Choroid plexus epithelial cell (primary cell): ENCODE measurements at places on chromosomes 2 and 18.
A peak's percentile ranks its signal among the peaks of the same experiment; 100 is the strongest.

DNA sequence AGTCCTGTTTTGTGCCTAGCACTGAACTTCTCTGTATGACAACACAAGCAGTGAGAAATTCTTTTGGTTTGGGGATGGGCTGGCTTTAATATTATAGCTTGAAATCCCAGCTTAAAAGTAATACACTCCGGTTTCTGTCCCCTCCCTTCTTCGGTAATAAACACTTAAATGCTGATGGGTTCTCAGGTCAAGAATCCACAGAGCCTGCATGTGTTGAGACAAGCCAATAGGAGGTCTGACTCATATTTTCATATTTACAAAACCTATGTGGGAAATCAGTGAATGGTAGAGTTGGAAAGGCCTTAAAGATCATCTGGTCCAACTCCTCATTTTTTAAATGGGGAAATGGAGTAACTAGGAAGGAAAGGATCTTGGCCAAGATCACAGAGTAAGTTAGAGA lies 47.5 kb downstream of the VSNL1 start:
- DNase-seq, result peak; percentile 45

- DNase-seq, result no peak
Measured at GRCh38 chr2:61714210-61714609, 139.7 kb downstream of the FAM161A start.

GRCh38 chr18:32326450-32327308 lies 136.8 kb downstream of the MEP1B start:
- peak; percentile 53 for DNase-seq

- no peak for DNase-seq
Measured at GRCh38 chr18:74982946-74983635, 225.8 kb downstream of the PTGR3 start.

DNA sequence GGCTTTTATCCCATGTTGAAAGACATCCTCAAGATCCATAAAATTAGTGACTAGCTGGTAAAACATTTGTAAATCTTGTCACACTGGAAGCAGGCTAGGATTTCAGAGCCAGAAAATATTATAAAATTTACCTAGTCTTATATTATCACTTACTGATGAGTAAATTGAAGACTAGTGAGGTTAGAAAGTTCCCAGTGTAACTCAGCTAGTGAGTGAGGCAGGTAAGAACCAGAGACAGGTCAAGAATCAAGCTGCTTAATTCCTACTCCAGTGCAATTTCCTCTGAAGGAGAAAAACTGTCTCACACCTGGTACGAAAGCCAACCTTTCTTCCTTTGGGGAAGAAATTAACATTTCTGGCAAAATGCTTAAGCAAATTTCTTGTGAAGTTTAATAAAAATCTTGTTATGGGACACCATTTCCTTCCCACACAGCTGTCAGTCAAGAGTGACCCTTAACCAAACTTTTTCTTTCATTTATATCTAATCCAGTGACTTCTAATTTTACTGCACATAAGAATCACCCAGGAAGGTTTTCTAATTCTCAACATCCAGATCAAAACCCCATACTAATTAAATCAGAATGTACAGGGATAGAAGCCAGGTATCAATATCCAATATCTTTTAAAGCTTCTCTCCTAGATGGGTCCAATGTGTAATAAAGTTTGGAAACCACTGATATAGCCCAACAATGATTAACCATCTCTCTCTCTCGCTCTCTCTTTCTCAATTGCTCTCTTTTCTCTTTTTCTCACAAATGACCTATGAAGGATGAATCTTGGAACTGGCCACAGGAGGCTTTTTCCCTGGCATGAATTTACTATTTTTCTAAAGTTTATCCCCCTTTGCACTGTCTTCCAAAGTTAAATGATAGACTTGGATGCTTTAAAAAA lies 264.3 kb upstream of the SLC39A10 start:
- no peak for DNase-seq

DNA sequence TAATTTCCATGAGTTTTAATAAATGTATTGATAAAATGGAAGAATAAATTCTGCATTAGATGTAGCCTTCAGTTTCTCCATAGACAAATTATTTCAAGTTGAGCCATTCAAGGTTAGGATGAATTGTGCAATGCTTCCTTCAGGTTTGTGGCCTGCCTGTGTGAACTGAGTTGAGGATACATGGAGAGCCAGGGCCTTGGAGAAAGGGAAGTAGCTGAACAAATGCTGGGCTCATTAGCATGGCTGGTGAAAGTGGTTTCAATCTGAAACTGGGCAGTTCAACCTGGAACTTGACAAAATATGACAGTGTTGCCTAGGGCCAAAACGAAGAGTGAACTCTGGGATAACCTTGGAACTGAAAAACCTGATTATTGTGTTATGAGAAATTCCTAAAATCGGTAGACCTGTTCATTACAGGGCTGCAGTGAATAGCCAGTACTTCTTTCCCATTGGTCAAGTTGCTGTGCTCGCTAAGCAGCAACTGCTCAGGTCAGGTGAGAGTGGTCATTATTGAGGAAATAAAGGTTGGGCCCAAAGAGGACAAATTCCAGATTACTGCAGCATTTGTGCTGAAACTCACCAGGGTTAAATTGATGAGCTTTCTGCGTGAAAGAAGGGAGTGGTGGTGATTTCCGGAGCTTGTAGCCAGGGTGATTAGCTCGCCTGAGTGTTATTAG lies 12.7 kb downstream of the INPP1 start:
- DNase-seq, result no peak

GRCh38 chr2:75287624-75288316 lies 88.5 kb upstream of the TACR1 start:
- no peak for DNase-seq

DNA sequence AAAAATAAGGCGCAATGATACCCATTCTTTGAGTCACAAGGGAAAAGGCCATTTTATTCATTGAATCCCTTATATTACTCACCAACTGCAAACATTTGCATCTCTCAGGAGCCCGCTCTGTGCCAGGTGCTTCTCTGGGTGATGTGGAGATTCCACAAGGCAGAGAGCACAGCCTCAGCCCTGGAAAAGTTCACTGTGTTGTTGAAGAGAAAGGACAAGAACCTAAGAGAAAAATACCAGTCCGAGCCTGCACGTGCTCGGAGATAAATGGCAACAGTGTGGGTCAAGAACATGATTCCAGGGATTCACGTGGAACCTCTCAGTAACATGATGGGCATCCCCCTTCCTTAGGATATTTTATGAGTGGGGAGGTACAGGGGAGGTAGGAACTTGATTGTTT lies 11.8 kb downstream of the GNAL start:
- no peak for DNase-seq

- DNase-seq, result no peak
Measured at GRCh38 chr2:37641582-37642171, 29.8 kb downstream of the CDC42EP3 start.

GRCh38 chr2:134282629-134283400 lies 28.9 kb downstream of the MGAT5 start:
- DNase-seq, result no peak

GRCh38 chr2:28338046-28338817 lies 54.4 kb upstream of the FOSL2 start:
- peak; percentile 94 for DNase-seq

DNA sequence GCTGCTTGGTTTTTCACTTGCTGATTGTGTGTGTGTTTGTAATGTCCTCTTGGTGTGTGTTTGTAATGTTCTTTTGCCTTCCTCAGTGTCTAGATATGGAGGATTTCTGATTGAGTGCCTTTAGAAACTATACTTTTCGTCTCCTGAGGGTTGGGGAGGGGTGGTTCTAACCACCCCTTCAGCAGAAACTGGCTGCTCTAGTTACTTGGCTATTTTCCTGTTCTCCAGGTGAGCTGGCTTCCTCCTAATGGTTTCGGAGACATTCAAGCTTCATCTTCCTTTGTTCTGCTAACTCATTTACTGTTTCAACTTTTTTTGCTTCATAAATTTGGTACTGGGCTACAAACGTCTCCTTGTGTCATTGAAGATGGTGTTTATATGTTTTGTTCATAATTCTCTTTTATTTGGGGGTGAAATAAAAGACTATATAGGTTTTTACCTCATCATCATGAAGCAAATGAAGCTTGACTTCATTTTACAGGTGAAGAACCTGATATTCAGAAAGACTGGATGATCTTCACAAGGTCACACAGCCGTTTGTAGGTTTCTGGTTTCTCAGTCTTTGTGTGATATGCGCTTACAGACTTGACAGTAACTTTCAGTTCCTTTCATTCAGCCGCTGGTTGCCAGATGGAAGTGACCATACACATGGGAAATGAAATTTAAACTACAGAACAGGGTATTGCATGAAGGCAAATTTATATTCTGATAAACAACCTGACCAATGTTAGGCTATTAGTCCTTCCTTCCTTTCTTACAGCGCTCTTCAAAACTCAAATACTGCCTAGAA lies 238.5 kb downstream of the GALR1 start:
- DNase-seq, result no peak

GRCh38 chr2:47905386-47906156 lies 727 bp downstream of the FBXO11 start:
- DNase-seq, result peak; percentile 59

DNA sequence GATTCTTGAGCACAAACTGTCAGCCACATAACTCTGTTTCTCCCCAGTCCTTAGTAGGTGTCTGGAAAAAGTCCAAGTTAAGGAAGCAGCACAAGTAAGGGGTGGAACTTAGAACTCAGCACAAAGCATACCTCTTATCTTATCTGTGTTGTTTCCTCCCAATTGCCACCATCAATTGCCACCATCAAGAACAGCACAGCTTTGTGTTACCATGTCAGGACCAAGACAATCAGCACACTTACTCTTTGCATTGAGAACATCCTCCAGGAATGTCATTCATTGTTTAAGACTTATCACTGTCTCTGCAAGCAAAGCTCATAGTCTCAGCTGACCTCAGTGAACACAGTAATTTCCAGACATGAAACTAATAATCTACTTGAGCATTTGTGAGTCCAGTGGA lies 212.7 kb upstream of the FSHR start:
- DNase-seq, result no peak

DNA sequence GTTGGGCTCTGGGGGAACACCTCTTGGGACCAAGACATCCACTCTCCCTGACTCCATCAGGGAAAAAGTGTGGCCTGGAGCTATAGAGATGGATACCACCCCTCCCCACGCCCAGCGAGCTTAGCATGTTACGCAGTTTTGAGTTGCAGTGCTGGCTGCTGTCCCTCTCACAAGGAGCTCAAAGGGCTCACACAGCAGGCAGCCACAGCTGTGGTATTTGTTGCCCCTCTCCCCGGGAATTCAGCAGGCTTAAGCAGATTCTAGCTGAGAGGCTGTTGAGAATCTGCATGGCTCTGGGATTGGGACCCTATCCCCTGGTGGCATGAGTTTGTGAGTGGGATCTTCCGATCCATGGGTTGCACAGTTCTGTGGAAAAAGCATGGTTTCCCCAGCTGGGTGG lies 673.1 kb upstream of the FSHR start:
- no peak for DNase-seq

DNA sequence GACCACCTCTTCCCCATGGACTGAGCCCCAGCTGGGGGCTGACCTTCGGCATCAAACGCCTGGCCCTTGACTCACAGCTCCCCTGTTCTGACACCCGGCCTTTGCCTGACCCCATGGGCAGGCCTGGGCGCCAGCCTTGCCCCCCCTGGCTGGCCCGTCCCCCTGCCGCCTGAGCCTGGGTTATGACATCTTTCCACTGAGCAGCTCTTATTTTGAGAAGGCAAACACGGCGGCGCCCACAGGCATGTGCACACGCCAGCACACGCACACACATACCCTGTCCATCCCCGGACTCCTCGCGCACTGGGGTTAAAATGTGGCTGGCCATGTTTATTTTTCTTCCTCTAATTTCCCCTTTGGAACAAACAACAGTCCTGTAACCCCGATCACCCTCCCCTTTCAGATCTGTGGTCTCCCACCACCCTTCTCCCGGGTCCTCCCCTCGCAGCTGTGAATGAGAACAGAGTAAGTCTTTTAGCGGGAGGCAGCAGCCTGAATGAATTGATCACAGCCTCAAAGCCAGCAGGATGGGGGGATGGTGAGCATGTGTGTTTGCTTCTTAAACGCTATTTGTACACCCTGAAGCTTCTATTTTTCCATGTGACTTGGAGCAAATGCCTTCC lies 11.8 kb upstream of the ATOH8 start:
- peak; percentile 96 for DNase-seq

DNA sequence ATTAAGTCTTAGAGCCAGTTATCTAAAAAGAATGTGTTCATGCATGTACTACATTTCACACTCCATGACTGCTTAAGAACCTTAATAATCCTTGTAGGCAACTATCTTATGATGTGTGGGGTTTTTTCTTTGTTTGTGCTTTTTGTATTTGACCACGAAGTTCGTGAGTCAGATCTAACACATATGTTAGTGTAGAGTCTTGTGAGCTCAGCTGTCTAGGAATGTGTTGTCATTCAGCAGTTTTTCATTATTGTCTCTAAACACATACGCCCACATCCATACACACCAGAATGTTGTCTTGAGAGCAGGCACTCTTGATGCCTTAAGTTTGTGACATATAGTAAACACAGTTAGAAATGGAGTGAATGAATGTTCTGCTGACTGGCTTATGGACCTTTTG lies 38.4 kb downstream of the CAB39 start:
- DNase-seq, result peak; percentile 69

DNA sequence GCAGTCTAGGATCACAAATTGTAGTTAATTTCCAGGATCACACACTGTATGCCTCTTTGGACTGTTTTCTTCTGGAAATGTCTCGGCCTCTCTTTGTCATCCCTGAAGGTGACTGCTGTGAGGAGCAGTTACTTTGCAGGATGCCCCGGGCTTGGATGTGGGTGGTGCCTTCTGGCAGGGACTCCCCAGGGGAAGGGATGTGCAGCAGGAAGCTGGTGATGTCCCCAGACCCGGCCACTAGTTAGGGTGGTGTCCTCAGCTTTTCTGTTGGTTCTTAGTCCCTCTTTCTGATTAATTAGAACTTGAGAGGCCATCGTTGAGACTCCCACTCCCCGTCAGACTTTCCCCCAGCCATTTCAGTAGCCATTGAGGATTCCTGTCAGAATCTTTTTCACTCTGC lies 286.6 kb upstream of the HDAC4 start:
- DNase-seq, result no peak

DNA sequence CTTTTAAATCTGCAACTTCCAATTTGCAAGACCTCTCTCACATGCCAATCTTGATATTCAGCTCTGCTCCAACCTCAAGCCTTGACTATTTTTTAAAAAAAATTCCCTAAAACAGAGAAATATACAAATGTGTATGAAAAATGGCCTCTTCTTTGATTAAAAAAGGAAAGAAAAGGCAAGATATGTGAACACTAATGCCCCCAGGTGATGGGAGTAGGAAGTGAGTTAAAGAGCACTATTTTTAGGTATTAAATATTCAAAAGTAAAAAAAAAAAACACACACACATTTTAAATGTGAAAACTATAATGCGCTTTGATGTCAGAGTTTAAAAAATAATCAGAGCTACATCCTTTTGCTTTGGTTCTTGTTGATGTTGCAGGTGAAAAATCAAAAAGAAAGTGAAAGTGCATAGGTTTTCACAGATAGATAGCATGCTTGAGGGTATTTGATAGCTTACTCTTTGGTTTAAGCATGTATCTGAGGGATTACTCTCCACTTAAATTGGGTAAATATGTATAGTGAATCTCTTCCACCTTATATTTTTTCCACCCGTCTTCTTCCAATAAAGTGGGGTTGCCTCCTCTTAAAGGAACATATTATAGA lies 406.0 kb upstream of the POU3F3 start:
- no peak for DNase-seq

DNA sequence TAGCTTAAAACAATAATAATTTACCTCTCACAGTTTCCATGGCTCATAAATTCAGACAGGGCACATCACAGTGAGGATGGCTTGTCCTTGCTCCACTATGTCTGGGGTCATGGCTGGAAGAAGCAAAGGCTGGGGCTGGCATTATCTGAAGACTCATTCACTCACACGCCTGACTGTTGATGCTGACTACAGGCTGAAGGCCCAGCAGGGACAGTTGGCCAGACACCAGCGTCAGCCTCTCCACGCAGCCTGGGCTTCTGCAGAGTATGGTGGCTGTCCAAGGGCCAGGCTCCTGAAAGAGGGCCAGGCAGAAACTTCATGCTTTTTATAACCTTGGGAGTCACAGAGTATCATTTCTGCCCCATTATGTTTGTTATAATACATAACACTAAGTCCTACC lies 33.4 kb downstream of the YPEL5 start:
- DNase-seq, result no peak
